ENCODE measurements at places on chromosomes 3 and 15.

- peak; percentile 24 for DNase-seq
These were observed 306.4 kb downstream of the MAGI1 start for GRCh38 chr3:65732051-65732935.

DNA sequence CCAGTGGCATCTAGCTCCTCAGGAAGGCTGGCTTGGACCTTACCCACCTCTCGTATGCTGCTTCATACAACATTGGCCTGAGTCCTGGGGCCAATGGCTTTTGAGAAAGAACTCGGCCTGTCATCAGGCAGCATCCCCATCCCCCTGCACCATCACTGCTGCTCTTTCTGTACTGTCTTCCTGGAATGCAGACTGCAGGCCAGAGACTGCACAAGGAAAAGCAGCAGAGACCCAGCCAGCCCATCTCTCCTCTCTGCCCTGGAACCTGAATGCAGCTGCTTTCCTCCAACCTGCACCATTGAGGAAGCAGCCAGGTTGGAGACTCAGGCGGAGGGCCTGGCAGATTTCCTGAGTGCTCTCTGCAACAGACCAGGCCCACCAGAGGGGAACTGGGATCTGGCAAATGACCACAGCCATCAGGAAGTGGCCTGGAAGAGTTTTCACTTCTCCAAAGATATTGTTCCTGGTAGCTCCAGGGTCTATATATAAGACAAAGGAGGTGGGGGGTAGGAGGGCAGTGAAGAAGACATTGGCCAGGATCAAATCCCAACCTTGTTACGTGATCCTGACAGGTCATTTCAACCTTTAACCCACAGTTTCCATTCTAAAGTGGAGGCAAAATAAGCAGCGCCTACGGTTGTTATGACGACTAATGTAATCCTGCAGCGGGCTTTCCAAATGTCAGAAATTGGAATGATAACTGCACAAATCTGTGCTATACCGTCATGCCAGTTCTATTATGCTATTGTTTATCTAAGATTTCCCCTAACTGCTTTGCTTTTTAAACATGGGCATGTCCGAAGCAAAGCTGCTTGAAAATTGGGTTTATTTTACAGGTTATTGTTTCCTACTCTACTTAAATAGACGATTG lies 24.4 kb upstream of the RAB7A start:
- peak; percentile 28 for DNase-seq

GRCh38 chr3:195058336-195059005 lies 212.5 kb downstream of the XXYLT1 start:
- no peak for DNase-seq

DNA sequence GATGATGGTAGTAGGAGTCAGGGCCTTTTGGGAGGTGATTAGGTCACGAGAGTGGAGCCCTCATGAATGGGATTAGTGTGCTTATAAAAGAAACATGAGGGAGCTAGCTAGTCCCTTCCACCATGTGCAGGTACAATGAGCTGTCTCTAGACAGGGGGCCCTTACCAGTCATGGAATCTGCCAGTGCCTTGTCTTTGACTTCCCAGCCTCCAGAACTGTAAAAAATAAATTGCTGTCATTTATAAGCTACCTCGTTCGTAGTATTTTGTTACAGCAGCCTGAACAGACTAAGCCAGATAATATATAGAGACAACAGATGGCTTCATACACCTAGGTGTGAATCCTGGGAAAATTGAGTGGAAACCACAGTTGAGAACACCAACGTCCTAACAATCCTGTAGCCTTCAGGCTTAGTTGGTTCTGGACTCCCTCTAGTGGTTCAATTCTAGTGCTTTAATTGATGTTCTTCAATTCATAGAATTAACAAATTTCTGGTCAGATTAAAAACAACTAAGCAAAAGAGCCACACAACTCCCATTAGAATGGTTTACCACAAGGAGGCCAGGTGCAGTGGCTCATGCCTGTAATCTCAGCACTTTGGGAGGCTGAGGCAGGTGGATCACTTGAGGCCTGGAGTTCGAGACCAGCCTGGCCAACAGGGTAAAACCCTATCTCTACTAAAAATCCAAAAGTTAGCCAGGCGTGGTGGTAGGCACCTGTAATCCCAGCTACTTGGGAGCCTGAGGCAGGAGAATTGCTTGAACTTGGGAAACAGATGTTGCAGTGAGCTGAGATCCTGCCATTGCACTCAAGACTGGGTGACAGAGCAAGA lies 21.3 kb upstream of the GATM start:
- DNase-seq, result no peak

DNA sequence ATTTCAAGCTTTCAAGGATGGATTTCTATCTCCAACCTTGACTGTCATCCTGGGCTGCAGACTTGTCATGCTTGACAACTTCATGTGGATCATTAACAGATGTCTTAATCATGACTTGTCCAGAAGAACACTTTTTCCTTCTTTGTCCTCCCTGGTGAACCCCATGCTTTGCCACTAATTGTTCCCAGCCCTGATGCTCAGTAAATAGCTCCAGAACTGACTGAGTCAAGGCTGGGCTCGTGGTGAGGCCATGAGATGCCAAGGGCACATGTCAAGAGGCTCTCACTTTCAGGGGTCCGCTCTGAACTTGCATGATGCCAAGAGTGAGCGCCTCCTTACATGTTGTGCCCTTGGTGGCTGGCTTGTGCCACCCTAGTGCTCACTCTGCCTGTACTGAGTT lies 48.9 kb upstream of the KY start:
- no peak for DNase-seq

- no peak for DNase-seq
These were observed 61.9 kb downstream of the SMAD3 start for GRCh38 chr15:67127331-67127664.

GRCh38 chr3:159627634-159628033 lies 361.0 kb upstream of the IL12A start:
- no peak for DNase-seq

GRCh38 chr3:81237181-81237580 lies 524.3 kb downstream of the GBE1 start:
- no peak for DNase-seq

DNA sequence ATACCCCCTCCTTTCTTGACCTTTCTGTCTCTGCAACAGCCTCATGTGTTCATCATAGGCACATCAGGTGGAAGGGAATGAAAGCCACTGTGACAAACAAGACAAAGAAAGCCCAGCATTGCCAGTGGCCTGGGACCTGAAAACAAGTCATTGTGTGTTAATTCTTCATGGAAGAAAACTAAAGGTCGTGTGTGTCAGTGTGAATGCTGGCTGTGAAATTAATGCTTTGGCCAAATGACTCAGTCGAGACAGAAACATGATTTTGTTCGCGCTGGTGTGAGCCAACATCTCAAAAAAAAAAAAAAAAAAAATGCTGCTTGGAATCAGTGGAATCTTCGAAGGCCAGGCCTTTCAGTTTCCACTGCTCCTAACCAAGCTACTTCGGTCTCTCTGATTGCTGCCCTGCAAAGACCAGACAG lies 386.5 kb upstream of the PROK2 start:
- no peak for DNase-seq

DNA sequence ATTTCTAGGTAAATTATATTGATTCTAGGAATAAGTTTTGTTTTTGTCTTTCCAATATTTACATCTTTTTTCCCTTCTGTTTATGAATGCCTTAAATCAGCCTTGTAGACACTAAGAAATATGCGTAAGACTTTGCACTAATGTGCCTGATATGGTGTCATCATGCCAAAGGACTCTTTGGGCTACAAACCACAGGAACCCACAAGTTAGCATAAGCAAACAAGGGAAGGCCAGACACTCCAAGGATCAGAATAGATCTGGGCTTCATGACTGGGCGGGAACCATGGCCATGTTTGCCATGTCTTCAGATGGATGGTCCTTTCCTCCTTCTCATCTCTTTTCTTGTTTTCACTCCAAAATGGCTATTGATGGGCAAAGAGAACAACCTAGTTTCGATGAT lies 242.2 kb upstream of the CHRNA7 start:
- DNase-seq, result no peak

- DNase-seq, result no peak
These were observed 30.3 kb downstream of the GALK2 start for GRCh38 chr15:49200347-49200746.
